Activated naive CD4-positive, alpha-beta T cell treated with anti-CD3 and anti-CD28 coated beads for 36 hours (primary cell): ENCODE measurements at places on chromosomes 7 and 10. TPM values are rescaled to one million over a fixed set of nuclear protein-coding genes. Genes with fewer than 3 reads are reported as not detected.

DNA sequence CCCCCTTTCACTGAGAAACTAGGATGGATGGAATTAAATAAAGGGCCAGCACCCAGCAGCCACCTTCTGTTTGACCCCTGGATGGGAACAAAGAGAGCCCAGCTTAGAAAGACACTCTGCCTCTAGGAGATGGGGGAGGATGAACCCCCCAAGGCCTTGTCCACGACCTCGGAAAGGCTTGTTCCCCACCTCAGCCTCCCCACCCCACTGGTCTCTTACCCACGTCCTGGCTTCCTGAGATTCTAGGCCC, 9.7 kb downstream of the ITPRIP start:
- DNase-seq: no peak

DNA sequence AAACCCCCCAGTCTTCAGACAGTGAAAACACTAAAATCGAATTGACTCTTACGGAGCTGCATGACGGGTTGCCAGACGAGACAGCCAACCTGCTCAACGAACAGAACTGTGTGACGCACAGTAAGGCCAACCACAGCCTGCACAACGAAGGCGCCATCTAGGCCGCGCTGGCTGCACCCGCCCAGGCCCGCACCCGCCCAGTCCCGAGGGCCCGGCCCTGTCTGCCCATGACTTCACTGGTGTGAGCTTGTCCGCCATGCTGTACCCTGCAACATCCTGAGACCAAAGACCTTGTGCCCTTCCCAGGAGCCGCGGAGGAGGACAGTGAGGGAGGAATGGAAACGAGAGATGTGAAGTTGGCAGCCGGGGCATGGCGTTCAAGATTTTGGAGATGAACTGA, 116.1 kb downstream of the NT5C2 start:
- no peak for DNase-seq

The BNIP3 gene
- 55.9 TPM for total RNA-seq

GRCh38 chr10:112969542-112969941, 19.5 kb downstream of the TCF7L2 start:
- DNase-seq: no peak

- no peak for DNase-seq
Measured at GRCh38 chr10:42940487-42941294, 136.2 kb upstream of the RET start.

DNA sequence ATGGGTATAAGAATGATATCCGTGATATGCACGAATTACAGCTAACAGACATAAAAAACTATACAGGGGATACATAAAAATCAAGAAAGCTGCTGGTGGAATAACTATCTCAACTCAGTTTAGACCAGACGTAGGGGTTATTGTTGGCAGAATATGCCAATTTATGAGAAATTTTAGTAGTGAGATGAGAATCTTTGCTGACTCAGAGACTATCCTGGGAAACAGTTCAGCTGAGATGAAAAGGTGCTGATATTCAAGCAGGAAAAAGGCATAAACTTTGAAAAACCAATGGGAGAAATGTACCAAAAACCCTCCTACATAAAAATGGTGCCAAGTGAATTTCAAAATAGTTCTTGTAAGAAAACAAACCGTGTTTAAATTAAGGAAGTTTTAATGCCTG, 3.3 kb downstream of the MRPS33 start:
- no peak for DNase-seq

DNA sequence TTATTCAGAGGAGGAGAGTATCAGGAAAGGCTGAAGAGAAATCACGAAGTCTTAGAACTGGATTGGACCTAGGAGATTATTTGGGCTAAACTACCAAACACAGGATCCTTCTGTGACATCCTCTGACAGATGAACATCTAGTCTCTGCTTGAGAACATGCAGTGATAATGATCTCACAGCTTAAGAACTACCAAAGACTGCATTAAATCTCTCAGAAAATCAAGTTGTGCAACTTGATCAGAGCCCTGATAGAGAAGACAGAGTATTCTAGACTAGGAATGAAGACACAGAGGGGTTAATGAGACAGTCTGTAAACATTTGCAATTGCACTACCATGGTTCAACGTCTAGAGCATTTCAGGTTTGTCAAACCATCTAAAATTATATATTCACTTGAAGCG, 37.1 kb upstream of the AGBL3 start:
- DNase-seq: no peak

The ATRNL1 gene
- not detected for total RNA-seq
